DMS 273 treated with DMSO at 0.1 percent for 48 hours (cell line): ENCODE measurements at places on chromosomes 5 and 9.

DNA sequence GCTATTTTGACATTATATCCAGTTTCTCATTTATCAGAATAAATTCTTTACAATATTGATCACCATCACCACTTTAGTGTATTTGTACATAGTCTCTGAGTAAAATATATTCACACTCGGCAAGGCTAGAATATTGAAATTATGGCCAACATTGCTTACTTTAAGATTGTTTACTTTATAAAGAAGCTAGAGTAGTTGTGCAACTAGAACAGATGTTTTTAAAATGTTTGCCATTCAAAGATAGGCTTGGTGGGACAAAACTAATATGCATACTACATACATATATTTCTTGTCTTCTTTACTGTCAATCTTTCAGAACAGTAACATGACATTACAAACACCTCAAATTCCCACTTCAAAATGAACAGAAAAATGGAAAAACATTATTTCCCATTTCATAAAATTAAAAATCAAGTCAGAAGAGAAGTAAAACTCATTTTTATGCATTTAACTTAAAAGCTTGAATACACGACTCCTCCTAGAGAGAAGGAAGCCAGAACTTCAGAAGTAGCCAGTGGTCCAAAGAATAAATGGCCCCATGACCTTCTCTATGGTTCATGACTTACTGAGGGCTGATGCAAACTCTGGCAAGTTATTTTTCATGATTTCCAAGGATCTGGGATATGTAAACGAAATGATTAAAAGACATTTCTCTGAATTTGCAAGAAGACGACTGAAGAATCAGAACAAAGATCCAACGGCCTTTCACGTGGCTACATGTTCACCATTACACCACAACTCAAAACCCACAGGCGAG, 14.1 kb downstream of the MTX3 start:
- no peak for DNase-seq

GRCh38 chr5:34608859-34609648, 47.1 kb upstream of the RAI14 start:
- peak; percentile 21 for DNase-seq

DNA sequence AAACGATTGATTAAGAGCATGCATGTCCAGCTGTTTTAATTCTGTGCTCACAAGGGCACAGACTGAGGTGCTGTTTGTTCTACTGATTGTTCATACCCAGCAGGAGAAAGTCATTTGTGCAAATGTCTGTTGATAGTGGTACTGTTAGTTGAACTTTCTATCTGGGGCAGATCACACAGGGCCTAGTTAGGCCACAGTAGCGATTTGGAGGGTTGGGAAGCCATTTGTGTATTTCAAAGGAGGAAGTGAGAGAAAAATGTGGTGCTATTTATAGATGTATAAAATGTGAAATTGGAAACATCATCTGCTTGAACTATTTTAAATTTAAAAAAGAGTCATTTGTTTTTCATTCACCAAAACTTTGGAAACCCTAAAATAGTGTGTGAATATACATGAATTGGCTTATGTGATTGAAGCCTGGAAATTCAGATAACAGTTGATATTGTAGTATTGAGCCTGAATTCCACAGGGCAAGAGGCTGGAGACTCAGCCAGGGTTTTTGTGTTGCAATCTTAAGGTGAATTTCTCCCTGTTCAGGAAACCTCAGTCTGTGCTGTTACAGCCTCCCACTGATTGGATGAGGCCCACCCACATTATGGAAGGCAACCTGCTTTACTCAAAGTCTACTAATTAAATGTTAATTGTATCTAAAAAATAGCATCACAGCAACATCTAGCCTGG, 162.0 kb upstream of the CDKN2B start:
- DNase-seq = no peak

DNA sequence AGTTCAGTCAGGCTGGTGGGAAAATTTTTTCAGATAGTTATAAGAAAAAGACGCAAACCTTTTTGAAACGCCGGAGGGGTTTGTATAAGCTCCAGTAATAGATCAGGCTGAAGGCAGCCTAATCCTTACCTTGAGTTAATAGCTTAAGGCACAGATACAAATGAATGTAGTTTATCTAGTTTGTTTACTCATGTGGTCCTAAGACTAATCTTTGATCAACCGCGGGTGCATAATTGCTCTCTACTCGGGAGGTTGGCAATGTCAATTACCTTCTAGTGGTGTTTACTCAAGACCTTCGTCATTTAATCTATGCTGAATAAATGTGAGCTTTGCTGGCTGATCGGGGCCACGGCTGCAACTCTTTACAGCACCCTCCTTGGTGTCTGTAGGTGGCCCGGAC, 665 bp upstream of the INSL4 start:
- DNase-seq = no peak

GRCh38 chr9:125807079-125807478, 59.9 kb downstream of the PBX3 start:
- DNase-seq = no peak
